Stimulated activated naive CD8-positive, alpha-beta T cell treated with anti-CD3 and anti-CD28 coated beads, Interleukin-15, amount 100 ng/mL, for 72 hours (primary cell): ENCODE measurements at places on chromosomes 1 and 21.

DNA sequence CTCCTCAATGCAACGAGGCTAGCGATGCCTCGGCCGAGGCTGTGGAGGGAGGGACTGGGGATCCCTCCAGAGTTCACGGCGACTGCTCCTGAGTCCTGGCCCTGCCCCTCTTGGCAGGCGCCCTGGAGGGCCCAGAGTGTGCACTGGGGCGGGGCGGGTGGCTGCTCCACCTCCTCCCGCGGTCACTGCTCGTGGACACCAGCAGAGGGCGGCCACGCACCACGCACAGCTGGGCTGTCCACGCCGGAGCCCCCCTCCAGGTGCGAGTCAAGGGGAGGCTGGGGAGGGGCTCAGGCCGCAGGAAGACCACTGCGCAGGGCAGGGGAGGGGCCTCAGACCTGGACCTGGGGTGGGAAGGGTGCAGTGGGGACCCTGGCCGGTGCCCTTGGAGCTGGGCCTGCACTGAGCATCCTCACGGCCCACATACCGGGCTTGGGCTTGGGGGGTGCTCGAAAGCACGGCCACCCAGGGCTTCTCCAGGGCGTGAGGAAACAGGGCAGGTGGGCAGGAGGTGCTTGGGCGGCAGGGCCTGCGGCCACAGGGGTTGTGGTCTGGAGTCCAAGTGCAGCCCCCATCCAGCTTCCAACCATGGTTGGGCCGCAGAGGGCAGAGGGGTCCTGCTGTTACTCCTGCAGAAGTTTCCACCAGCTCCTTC is 20.6 kb upstream of the TTC34 start:
- peak; percentile 45 for DNase-seq

- no peak for DNase-seq
Observed at GRCh38 chr1:65150583-65151263, 2.7 kb downstream of the AK4 start.

GRCh38 chr1:192986110-192986747 is 72.9 kb downstream of the UCHL5 start:
- no peak for DNase-seq

DNA sequence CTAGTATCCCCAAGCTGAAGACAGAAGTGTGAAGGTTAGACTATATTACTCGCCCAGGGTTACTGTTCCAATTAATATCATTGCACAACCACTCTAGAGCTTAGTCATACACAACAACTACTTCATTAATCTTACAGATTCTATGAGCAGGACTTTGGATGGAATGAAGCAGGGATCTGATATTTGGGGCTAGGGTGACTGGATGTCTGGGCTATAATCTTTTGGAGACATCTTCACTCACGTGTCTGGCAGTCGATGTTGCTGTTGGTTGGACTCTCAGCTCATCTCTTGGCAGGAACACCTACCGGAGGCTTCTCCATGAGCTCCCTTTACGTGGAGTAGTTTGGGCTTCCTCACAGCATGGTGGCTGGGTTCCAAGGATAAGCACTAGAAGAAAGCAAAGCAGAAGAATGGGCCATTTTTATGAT is 519.2 kb upstream of the B3GALT2 start:
- DNase-seq, result no peak

DNA sequence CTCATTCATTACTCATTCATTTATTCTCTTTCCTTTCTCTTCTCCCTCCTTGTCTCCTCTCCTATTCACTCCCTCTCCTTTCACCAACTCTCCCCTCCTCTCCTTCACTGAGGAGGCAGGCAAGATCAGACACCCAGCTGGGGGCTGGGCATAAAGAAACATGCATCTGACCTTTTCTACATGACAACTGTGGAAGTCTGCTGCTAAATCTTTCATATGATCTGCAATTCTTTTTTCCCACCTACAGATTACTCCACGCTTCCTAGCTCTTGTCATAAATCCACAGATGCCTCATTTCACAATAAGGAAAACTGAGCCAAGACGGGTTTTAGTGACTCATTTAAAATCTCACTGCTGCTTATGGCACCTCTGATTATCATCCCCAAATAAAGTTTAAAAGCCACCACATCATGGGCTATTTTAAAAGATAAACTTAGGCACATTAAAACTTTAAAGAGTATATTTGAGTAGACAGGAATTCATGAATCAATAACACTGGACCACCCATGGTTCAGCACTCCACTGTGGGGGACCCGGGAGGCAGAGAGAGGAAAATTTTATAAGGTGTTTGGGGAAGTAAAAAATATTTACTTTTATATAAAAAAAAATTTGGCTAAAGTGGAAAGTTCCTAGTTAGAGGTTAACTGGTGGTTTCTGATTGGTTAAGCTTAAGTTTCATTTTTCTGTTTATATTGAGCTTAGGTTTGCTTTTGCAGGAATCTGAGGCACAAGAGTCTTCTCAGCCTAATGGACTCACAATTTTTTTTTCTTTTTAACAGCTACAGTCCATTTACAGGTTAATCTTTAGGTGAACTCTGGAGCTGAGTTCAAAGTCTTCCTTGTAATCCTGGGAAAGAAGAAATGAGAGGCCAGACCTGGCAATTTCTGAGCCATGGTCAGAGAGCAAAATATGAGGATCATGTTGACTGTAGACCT is 55.8 kb upstream of the DNAH14 start:
- DNase-seq, result no peak

DNA sequence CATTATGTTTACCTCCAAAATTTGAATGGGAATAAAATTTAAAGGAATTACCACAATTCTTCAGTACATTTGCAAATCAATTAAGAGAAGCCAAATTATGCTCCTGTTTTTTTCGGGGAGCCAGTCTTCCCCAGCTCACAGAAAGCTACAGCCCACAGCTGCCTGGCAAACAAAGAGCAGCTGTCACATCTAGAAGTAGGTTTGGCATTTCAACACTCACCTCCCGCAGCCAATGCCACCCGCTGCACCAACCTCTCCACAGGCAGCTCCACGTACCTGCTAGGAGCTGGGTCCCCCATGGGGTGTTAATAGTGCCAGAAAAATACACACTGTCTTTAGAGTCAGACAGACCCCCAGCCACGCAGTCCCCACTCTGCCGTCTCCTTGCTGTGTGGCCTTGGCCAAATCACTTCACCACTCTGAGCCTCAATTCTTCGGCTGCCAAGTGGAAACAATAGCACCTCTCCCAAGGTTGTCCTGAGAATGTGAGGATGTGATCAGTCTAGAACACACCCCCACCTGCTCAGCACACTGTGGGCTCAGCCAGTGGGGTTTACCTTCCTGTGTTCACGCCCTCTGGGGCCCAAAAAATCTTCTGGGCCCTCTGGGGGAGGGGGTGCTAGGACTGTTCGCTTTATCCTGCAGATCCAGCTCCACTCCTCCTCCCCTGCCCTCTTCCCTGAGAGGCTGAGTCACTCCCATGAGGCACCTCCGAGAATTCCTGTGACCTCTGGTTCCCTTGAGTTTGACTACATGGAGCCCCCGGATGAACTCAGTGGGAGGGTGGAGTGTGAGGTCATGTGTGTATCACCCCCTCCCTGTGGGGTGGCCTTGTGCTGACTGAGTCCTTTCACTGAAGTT is 204.3 kb upstream of the GRIK3 start:
- DNase-seq, result no peak

DNA sequence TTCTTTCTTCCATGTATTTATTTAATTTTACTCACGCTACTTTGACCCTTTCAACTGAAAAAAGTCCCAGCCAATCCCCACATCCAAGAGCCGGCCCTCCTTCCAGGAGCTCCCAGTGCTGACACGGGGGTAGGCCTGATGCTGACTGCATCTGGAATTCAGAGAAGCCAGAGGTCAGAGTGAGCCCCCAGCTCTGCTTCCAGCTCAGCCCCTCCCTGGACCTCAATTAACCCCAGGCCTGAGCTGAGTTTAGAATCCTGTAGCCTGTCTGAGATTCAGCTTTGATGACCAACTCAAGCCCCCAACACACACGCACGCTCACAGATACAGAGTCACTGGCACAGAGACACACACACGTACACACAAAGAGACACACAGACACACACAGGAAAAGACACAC is 247.9 kb downstream of the NPHP4 start:
- DNase-seq, result no peak
